ENCODE measurements at places on chromosomes 6 and 20.
A peak's percentile ranks its signal among the peaks of the same experiment; 100 is the strongest.

- DNase-seq: peak; percentile 74
These were observed 12.4 kb downstream of the PKIG start for GRCh38 chr20:44594730-44595129.

DNA sequence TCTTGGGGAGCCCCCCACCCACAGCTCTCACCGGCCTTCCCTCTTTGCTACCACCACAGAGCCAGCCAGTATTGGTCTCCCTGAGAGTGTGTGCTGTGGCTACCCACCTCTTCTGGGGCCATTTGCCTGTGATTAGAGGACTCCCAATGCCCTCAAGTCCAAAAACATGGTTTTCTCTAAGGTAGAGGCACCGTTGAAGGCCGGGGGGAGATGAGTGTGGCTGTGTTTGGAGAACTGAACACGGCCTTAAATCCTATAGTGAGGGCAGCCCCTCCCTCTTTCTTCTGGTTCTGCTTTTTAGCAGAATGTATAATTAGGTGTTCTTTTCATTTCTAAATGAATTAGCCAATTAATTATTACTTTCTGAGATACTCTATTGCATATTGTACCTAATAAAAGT, 2.5 kb downstream of the CCR6 start:
- no peak for DNase-seq

DNA sequence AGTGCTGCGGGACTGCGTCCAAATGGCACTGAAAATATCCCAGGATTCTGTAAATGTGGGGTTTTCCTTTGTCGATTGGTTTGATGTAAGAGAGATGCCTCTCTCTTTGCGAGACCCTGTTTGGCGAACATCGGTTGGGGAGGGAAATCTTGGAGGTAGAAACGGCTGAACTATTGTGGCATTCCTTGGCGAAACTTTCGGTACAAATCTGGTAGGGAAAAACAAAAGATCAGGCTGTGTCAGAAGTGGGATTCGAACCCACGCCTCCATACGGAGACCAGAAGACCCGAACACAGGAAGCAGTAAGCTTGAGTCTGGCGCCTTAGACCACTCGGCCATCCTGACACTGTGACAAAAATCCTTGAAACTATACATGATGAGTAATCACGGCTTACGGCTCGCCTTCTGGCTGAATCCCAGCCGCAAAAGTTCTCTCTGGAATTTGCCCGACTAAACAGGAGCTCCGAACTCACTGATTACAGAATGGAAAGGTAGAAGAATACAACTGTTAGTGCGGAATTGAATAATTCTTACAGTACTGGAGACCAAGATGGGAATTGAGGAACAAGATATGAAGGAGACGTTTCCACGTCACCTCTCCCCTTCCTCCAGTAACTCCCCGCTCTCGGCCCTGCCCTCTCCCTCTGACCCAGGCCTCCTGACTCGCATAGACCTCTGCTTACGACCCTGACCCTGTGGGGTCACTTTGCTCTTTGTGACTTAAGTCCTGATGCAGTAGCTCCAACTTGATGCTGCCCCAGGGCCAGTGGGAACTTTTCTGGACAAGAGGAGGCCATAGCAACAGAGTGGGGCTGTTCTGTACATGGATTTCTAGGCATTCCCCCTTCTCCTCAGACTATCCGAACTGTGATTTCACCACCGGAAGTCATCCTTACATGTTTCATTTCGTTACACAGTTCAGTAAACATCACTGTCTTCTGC, 132.8 kb upstream of the ZNF184 start:
- peak; percentile 84 for DNase-seq

DNA sequence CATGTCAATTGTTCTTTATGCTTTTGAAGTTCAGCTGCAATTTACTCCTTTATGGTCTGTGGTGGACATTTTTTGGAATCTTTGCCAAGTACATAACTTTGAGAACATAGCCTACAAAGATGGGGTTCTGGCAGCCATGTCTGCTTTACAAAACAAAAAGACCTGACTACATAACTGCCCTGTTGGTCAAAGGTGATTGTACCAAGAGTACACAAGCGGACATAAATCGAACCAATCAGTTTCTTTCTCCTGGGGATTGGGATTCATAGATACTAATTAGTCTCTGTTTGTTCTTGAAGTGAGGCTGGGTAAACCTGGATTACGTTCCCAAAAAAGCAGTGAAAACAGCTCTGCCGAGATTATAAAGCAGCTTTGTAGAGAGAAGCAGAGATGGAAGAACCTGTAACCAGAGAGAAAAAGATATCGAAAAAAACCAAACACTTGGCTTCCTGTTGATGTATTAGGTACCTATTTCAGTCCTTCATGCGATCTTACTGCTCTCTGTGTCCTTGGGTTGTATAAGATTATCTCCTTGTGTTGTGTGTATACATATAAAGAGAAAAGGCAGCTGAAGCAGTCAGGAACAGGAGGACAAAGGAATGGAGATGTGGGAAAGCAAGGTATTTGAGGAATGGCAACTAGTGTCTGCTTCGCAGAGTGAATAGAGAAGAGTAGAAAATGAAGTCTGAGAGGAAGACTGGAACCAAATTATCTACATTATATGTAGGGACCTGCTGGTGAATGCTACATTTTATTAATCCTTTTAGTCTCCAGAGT, 2.7 kb upstream of the ZFAND3 start:
- DNase-seq: no peak

- DNase-seq: peak; percentile 62
These were observed 5.2 kb downstream of the MAFB start for GRCh38 chr20:40683894-40684268.

- no peak for DNase-seq
These were observed 335.6 kb downstream of the PREX1 start for GRCh38 chr20:48492015-48492714.

DNA sequence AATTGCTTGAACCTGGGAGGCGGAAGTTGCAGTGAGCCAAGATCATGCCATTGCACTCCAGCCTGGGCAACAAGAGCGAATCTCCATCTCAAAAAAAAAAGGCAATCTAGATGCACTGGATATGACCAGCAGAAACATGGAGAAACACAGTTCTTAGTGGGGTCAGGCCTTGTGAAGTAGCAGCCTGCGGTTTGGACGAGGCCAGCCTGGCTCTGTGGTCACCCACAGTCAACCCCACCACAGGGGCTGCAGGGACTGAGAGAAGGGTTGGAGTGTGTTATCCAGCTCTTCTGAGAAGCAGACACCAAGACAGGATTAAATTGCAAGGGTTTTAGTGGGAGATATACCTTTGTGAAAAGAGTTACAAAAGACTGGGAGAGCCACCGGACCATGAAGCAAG, 194.3 kb upstream of the PROKR2 start:
- no peak for DNase-seq

DNA sequence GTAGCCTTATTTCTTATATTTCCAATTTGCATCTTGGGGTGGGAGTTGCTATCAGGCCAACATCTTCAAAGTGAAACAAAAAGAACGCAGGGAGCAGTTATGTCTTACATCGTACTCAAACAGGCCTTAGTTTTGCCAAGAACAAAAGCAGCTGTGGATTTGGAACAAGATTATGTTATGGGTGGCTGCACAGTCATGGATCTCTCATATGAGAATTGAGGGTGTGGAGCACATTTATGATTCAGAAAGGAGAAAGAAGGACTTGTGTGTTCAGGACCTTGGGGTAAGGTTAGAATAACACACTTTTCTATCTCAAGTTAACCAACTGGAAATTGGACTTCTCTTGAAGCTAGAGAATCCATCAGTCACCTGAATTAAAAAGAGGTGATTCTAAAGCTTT, 259.9 kb downstream of the FOXA2 start:
- DNase-seq: no peak

DNA sequence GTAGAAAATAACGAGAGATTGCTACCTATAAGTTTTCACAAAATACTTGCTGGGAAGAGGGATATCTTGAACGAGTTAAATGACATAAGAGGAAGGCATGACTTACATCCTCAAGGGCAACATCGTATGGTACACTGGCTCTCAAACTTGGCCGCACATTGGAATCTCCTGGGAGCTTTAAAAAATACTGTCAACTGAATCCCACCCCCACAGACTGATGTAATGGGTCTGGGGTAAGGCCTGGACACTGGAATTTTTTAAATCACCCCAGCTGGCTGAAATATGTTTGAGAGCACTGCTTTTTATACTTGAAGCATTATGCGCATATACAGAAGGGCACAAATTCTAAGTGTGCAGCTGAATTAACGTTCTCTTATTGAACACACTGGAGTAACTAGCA, 8.0 kb upstream of the TSHZ2 start:
- no peak for DNase-seq

DNA sequence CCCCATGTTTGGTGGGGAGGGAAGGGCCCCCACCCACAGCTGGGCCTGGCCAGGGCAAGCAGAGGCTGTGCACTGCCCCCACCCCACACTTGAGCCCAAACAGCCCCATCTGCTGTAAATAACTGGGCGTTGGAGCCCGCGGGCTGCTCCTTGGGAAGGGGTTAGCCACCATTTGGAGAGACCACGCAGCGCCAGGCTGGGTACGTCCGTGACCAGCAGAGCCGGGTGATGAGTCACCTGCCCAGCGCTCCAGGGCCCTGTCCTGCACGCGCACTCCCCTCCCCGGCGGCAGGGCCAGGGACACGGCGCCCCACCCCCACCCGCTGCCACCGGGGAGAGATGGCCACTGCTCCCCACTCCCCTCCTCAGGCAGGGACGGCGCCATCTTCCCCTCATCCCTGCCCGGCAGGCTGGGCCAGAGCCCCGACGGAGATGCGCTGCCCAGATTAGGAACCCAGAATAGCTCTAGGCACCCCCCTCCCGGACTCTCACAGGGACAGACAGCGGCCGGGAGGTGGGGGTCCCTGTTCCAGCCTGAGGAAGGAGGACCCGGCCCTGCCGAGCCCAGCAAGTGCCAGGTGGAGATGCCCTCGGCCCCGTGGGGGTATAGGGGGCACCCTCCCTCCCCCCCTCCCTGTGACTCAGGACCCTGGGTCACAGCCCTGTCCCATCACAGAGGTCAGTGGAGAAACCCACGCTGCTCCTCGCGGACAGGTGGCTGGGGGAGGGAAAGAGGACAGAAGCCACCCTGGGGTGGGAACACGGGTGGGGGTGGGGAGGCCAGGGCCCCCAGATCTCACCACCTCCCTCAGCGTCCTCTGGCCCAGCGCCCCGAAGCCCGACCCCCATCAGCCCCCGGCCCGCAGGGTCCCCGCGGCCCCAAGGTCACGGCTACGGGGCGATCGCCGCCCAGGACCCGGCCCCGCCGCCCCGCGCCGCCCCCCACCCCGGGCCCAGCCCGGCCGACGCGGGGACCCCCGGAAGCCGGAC, 642 bp downstream of the EEF1A2 start:
- peak; percentile 79 for DNase-seq

DNA sequence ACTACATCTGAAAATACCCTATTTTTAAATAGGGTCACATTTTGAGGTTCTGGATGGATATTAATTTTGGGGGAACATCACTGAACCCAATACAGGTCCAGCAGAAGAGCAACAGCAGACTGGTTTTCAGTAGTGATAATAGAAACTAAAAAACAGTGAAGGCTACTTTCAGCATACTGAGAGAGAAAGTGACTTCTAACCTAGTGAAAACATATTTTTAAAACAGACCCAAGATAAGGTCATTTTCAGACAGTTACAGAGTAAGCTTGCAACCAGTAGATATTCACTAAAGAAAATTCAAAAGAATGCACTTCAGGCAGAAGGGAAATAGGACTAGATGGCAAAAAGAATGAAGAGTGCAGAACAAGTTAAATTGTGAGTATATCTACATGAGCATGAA, 42.0 kb upstream of the TMEM244 start:
- no peak for DNase-seq

DNA sequence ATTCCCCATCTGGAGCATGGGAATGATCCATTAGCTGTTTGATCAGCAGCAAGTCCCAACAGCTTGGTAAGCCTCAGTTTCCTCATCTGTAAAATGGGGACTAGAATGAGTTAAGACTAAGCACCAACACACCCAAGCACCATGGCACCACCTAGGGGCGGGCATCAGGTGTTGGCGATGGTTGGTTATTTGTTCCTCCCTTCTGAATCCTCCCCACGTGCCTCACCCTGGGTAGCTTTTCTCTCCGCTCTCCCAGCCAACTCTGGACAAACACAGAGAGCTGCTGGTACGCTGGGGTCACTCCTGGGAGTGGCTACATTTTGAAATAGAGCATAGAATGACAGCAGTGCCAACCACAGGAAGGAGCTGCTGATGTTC, 13.3 kb upstream of the ITPR3 start:
- DNase-seq: no peak

DNA sequence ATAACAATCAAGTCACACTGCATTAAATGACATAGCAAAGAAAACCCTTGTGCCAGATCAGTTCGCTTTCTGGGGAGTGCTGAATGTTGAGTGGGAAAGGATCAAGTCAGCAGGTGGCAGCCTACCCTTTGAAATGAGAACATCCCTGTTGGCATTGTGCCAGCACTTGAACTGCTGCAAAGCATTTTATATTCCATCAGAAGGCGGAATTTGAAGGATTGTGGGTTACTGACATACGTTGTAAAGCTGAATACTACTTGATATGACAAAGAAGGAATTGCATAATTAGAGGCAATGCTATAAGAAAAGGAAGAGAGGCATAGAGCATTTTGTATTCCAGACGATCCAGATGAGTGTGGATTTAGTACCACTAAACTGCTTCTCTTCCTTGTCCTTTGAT, 26.5 kb downstream of the BCKDHB start:
- peak; percentile 80 for DNase-seq

- DNase-seq: peak; percentile 22
These were observed 137.6 kb downstream of the PDSS2 start for GRCh38 chr6:107321793-107322192.
